ENCODE measurements at places on chromosomes 3 and 15.

GRCh38 chr15:51382787-51383186, 41.3 kb downstream of the GLDN start:
- peak; percentile 7 for DNase-seq

GRCh38 chr3:193594946-193595689, 2.1 kb downstream of the OPA1 start:
- DNase-seq = no peak

DNA sequence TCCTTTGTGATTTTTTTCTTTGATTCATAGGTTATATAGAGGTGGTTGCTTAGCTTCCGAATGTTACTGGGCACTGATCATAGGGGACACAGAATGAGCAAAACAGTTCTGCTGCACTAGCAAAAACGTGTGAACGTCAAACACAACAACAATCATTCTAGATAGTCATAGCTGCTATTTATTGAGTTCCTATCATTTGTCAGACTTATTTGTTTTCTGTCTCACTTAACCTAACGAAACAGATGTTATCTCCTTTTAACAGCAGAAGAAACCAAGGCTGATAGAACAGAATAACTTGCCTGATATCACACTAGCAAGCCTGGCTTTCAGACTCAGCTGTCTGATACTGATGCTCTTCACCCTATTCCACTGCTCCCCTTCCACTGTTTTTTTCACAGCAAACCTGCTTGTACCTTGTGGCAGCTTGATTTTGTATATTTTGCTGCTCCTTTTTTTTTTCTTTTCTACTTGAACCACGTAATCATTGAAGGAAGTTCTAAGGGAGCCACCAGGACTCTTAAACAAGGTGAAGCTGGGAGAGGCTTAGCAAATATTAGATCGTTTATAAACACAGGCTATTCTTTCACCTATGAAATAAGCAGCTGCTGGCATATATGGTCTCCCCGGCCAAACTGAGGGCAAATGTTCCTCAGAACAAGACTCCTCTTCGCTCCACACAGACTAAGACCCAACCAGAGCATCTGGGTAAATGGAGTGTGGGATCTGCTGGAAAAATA, 78.8 kb downstream of the MCF2L2 start:
- DNase-seq = peak; percentile 70

GRCh38 chr3:154658000-154658399, 228.0 kb upstream of the GPR149 start:
- DNase-seq = no peak

GRCh38 chr3:172125963-172126457, 86.6 kb downstream of the FNDC3B start:
- DNase-seq = no peak

DNA sequence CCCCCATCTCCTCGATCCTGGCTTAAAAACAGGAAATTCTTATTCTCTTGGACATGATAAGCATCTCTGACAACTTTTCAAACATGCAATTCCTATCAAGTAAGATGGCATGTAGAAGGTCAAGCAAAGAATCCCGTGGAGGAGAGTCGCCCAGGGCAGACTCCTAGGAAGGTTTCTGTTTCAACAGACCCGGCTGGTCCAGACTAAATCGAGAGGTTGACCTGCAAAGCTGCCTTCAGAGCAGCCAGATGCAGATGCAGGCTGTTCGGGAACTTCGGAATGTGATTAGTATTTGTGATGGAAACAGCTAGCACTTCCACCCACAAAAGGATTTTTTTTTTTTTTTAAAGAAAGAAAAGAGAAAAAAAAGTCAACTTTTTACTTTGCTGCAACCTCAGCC, 216.8 kb downstream of the NR1D2 start:
- no peak for DNase-seq

GRCh38 chr3:71080517-71081083, 502.9 kb downstream of the FOXP1 start:
- no peak for DNase-seq

GRCh38 chr15:100508641-100509300, 20.0 kb downstream of the CERS3 start:
- no peak for DNase-seq

DNA sequence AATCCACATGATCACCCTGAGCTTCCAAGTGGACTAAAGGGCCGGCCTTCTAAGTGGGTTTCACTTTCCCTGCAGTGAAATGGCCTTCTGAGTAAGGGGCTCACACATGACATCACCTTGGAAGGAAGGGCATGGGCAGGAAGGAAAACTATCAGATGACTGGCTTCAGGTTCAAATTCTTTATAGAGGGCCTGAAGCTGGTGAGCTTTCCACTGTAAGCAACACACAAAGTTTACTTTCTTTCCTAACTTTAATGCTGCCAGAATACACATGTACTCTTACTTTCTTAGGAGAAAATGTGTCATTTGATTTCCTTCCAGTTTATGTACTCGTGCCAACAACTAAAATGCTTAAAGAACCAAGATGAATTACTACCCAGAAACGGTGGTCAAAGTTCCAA, 475.6 kb downstream of the FOXP1 start:
- DNase-seq = no peak

- DNase-seq = no peak
Observed at GRCh38 chr3:187382609-187383151, 14.5 kb downstream of the RTP4 start.

DNA sequence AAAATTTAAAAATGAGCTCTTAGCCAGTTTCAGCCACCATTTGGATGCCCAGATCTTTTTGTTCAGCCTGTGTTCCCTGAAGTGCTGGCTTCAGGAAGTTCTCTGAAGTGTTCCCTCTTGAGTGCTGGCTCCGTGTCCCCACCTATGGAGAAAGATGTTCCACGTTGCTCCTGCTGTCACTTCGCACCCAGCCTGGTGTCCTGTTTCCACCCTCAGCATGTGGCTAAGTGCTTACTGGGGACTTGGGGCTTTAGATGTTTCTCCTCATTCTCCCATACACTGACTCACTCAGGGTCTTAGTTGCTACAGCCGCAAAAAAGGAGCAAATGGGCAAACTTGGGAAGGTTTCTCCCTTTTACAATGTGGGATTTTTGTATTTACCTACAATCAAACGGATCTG, 16.6 kb downstream of the CHCHD6 start:
- no peak for DNase-seq

GRCh38 chr3:16370872-16371740, 106.1 kb downstream of the OXNAD1 start:
- DNase-seq = no peak

DNA sequence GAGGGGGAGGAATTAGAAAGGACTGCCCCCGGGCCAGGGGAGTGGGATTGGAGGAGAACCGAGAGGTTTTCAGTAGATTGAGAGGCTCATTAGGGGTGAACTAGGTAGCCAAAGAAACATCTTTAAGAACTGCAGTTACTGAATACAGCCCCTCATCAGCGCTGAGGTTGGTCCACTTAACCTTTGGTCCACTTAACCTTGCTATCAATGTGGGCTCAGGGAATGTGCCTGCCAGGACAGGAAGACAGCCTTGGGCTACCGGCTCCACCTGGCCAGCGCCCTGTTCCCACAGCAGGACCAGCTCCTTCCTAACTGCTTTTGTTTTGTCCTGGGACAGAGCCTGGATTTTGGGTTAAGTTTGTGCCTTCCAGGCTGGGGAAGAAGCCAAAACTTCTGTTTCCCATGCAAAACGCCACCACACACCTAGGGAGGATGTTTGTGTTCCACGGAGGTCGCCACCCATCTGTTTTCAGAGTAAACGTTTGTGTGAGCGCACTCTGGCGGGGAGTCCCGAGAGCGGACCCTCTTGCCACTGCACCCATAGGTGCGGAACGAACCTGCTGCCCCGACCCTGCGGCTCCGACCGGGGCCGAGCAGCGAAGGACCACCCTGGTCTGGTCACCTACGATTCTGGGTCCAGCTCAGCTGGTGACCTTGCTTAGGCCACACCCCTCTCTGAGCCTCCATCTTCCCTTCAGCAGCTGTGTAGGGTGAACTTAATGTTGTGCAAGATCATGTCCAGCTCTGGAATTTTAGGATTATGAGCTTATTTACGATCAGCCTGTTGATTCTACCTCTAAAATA, 107.4 kb downstream of the VGLL4 start:
- no peak for DNase-seq

DNA sequence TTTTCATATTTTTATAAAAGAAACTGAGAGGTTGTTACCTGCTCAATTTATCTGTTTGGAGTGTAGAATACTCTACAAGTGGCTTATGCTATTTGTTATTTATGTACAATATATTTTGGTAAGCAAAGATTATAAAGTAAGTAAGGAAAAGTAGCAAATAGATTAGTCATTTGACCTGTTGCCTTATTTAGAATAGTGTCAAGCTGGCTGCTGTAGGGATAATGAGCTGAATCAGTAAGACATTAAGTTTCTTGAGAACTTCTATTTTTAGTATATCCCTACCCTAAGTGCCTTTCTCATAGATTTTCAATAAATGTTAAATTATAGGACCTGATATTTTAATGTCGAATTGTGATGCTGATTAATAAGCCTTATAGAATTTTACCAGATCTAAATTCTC, 37.2 kb downstream of the ECT2 start:
- DNase-seq = no peak

GRCh38 chr3:30069056-30069455, 537.3 kb upstream of the TGFBR2 start:
- no peak for DNase-seq

GRCh38 chr15:100234158-100235029, 107.4 kb downstream of the ADAMTS17 start:
- DNase-seq = no peak

DNA sequence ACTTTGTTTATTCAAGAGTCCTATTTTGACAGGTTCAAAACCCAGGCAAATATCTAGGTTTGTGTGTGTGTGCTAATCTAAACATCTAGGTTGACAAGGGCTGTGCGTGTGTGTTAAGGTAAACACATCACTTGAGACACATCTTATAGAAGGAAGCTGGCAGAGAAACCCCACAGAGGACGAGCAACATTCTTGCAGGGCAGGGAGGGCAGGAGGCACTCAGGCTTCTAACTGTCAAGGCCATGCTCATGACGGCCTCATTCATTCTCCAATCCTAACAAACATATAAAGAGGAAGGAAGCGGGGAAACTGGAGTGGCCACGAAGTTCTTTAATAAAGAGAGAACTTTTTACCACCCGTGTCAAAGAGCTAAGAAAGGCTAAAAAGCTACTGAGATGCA, 43.4 kb downstream of the SLCO2A1 start:
- DNase-seq = no peak

DNA sequence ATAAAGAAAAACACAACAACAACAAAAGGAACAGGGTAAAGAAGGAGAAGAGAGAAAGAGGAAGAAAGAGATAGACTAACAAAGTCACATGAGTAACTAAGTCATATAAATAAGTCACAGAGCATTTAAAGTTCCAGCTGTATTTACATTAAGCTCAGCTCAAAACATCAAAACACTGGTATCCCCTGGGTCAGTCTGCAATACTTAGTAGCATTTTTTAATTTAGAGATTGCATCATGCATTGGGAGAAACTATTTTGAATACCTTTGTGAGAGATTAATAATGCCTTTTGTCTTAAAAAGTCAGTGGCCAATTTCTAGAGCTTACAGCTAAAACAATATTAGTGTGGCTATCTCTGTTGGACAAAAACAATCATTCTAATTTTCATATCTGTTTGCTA, 78.4 kb downstream of the NEK10 start:
- no peak for DNase-seq

DNA sequence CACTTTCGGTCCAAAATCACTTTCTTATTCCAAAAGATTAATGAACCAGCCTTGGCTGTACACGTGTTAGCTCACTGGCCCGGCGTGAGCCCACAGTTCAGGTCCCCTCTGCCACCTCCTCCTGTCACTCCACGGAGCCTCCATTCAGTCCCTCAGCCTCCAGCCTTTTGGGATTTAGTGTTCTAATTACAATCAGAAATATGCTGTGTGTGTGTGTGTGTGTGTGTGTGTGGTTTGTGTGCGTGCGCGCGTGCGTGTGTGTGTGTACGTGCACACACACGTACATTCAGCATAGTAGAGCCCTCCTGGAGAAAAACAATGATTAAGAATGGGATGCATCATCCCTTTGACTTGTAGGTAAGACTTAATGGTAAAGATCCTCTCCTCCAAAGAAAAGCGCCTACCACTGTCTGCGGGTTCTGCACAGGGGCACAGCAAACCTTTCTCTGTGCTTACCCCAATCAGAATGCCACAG, 801 bp downstream of the CA12 start:
- DNase-seq = no peak

DNA sequence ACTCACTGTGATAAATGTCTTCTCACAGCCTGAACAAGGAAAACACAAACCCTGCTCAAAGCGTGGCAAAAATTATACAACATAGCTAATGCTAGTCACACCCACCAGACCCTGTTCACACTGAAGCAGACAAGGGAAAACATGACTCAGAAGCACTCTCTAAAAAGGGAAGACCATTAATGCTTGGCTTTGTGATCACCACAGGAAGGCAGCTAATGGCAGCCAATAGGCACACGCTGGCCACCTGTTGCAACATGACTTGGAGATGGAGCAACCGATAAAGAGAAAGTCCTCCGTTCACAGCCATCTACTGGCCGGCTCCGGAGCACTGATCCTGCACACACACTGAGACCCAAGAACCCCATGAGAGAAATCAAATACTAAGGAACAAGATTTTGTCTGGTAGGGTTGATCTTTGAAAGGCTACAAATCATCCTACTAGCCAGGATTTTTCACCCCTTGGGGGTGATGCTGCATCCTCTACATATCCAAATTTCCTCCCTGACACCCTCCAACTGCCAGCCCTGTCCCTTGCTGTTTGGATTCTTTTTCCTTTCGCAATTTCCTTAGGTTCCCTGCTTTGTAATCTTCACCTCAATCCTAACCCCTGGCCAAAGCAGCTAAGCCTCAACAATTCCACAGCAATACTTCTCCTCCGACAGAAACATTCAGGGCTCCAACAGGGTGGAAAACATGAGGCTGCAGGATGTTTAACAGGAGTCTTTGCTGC, 3.2 kb downstream of the ZXDC start:
- DNase-seq = peak; percentile 73

GRCh38 chr3:137078040-137078439, 120.3 kb downstream of the IL20RB start:
- DNase-seq = no peak

DNA sequence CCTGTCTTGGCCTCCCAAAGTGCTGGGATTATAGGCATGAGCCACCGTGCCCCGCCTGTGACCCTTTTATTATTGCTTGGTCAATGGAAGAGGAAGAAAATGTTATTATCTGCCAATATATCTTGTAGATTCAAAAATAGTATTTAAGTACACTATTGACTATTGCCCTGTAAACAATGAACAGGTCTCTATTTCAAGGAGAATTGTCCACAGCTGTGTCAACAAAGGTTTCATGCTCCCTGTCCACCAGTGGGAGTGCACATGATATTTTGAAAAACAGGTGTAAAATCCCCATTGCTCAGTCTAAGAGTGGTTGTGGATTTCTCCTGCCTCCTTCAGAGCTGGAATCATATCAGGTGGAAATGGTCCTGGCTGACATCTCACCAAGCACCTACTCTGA, 36.5 kb upstream of the IGF1R start:
- no peak for DNase-seq

DNA sequence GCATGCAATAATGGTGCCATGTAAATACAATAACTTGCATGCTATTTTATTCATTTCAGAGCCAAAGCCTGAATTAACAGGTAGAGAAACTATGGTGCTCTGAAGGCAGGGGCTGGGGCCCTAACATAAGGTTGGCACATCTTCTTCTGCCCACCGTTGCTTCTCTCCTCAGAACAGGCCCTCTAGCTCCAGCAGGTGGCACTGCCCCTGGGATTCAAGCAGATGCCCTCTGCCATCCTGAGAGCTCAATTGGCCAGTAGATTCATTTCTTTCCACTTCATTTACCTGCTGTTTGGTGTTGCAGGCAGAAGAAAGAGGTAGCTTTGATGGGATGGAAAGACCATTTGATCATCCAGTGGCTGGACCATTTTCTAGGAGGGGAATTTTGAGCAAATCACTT, 130.5 kb downstream of the FOXB1 start:
- no peak for DNase-seq

GRCh38 chr3:128178782-128179483, 25.7 kb downstream of the EEFSEC start:
- no peak for DNase-seq
